ENCODE measurements at places on chromosomes 5 and 9.

GRCh38 chr9:2231829-2232228 is 216.7 kb downstream of the SMARCA2 start:
- no peak for DNase-seq

DNA sequence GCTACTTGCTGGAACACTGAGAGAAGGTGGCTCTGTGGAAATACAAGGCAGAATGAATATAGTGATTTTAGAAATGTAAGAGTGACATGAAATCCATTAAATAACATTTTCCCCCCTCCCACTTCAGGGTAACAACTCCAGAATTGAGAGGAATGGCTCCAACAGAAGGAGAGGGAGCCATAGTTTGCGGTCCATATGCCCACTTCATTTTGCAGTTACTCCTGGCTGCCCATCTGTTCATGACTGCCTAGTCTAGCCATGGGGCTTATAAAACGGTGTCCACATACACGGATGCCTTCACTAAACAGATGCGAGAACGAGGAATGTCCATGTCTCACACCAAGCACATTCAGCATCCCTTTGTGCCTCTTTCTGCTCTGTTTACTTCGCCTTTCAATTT is 186.7 kb downstream of the TMEM38B start:
- DNase-seq, result no peak

GRCh38 chr5:73088026-73088425 is 32.3 kb upstream of the TMEM171 start:
- no peak for DNase-seq

GRCh38 chr5:136098176-136098575 is 34.5 kb upstream of the SMAD5 start:
- no peak for DNase-seq

DNA sequence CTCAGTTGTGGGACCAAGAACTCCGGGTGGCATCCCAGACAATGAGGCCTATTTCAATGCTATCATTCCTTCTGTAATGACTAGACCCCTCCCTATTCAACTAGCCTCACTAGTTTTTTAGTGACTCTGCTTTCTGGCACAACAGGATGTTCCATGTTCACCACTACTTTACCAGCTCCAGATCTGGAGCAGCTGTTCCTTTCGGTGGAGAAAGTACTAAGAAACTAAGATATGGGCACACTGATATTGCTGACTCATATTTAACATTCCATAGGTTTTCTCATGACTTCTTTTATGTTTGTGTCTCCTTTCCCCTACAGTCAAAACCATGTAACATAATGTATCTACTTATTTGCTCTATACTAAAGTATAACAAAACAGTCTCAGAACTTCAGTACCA is 24.1 kb downstream of the IL33 start:
- no peak for DNase-seq

GRCh38 chr5:90312027-90312426 is 97.5 kb downstream of the CETN3 start:
- no peak for DNase-seq

DNA sequence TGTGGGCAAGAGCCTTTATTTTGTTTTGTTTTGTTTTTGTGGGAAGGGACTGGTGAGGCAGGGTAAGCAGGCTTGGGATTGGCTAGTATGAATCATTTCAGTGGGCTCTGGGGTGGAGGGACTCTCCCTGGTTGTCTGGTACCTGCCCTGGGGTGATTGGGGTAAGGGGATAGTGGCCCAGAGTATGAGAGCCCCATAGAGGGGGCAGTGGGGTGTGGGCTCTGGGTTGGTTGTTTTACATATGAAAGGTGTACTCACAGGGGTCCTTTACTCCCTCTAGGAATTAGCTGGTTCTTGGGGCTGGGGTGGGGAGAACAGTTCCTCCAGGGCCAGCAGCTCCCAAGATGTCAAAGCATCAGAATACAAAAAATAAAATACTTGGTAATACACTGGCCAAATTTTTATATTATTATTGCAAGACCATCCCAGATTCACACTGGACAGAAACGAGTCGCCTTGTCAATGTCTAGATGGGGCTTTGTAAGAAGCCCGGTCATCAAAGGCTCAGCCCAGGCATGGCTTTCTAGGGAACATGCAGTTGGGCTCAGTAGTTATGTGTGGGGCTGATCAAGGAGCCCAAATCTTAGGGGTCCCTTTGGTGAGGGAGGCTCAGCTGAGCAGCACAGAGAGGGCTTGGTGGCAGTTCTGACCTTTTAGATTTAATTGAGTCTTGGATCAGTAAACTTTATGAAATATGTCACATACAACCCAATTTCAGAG is 190.5 kb downstream of the NXNL2 start:
- DNase-seq, result no peak

- peak; percentile 70 for DNase-seq
Measured at GRCh38 chr5:143434261-143435209, 31.0 kb upstream of the NR3C1 start.

DNA sequence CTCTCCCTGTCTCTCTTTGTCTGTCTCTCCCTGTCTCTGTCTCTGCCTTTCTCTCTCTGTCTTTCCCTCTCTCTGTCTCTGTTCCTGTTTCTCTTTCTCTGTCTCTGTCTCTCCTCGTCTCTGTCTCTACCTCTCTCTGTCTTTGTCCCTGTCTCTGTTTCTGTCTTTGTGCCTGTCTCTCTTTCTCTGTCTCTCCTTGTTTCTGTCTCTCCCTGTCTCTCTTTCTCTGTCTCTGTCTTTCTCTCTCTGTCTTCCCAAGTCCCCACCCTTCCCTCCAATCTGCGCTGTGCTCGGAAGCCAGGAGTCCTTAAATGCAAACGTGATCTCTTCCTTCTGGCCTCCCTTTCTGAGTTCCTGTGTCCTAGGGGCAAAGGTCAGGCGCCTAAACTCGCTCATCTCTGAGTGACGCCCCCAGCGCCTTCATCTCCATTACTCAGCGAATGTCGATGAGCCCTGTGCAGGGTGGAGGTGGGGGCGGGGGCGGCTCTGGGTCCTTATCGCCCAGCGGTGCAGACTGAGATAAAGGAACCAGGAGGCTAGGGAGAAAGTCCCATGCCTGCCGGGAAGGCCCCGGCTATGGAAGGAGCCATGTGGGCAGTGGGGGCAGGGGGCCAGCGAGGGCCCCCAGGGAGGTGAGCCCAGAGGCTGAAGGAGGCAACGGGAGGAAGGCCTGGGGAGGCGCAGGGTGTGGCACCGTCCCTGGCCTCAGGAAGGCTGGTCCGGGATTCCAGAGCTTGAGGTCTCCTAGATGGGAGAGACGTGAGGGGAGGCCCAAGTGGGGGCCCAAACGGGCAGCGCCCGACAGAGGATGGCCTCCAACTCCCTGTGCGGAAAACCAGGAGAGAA is 1.5 kb upstream of the SLC6A19 start:
- DNase-seq, result no peak

GRCh38 chr9:35407846-35408245 is 82.1 kb upstream of the RUSC2 start:
- peak; percentile 3 for DNase-seq

DNA sequence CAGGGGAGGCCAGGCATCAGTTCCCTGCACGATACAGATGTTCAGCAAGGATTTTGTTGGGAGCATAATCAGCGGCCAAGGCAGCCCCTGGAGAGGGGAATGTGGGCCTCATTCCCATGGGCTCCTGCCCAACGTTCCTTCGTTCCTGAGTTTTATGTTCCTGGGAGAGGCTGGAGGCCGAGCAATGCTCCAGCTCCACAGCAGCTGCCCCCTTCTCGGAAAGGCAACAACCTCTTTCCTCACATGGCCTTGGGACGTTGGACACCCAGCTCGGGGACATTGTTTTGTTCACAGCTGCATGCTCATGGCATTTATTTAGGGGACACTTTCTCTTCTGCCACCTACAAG is 63.8 kb upstream of the COL15A1 start:
- DNase-seq, result no peak

GRCh38 chr5:181189962-181190710 is 14.9 kb downstream of the TRIM7 start:
- DNase-seq, result no peak

DNA sequence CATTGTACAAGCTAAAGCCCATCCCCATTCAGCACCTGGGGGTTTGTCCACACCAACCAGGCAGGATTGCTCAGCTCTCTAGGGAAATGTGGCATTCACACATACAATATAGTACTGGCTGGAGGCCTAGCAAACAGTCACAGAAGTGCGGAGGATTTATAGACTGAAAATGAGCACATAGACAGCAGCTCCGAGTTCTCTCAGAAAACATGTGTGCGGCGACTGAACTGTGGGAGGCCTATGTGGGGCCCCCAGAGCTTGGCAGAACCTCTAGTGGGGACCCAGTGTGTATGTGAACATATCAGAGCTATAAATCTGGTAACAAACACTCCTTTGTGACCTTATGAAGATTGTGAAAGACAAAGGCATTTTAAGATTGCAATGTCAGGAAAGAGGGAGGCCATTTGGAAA is 431.1 kb downstream of the DTWD2 start:
- DNase-seq, result no peak

- no peak for DNase-seq
Measured at GRCh38 chr5:2030131-2030530, 147.4 kb upstream of the IRX4 start.

DNA sequence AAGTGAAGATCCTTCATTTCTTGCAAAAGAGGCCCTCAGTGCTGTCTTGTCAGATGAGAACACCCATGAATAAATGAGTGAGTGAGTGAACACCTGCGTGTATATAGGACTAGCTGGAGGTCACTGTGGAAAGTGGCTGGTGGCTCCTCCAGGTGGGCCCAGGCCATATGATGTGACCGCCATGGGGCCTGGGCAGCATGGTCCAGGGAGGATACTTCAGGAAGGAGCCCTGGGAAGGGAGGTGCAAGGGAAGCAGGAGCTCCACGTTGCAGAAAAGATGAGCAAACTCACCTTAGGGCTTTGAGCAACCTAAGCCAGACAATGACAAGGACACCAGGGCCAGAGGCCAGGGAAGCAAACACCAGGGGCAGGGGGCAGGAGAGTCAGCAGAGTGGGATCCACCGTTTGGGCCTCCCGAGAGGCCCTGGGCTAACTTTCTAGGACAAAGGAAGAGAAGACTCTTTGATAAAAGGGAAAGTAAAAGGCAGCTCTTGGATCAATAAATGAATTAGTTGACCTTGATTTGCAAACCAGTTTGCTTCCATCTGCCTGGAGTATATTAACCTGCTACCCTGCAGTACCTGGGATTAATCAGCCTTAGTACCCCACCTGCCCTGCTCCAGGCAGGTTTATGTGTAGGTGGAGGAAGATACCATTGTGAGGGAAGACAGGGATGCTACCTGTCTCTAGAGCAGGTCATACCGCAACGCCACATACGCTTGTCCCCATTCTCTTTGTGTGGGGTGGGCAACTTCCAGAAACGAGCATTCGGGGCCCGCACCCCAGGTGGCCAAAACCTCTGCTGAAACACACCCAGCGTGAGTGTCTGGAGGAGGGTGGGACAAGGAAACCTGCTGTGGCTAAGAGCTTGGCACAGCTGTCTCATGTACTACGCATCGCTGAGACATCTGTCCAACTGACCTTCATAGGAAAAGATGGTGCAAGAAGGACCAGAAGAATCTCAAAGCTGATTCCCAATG is 51.4 kb upstream of the OLFM1 start:
- no peak for DNase-seq

GRCh38 chr5:171906066-171906570 is 100.3 kb downstream of the FBXW11 start:
- no peak for DNase-seq

DNA sequence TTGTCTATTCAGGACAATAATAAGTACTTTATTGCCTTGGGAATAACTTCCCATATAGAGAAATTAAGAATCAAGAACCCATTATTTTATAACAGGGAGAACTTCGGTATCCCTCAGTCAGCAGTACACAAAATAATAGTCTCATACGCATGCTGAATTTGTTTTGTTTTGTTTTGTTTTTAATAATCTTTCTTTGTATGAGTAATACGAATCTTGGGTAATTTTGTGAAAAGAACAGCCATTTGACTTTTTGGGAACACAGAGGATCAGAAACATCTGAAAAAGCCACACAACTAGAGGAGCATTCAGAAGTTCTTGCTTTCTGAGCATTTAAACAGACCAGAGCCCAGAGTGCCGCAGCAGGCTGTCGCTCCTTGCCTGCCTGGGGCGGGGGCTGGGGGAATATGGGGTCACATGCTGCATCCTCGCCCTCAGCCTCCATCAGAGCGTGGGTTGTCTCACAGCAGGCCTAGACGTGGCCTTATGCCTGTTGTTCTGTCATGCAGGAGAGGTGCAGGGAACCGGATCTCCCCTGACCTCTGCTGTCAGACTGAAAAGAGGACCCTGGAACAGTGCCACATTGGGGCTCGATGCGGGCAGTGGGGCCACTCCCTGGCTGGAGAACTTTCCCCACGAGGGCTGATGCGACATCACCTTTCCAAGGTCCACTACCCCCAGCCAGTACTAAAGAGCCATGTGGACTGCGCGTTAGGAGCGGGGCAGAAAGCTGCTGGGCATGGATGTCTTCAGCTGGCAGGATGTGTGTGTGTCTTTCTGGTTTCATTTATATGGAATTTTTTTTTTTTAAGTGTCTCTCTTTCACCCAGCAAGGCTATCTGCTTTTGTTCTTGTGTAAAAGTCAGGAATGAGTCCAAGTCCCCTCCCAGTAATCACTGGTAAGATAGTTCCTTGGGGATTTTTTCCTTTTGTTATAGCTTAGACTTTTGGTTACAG is 133.4 kb upstream of the OTULINL start:
- DNase-seq, result no peak

GRCh38 chr9:129990269-129991010 is 52.5 kb downstream of the FNBP1 start:
- DNase-seq, result peak; percentile 57

GRCh38 chr5:145887976-145888574 is 15.3 kb upstream of the GRXCR2 start:
- no peak for DNase-seq

- no peak for DNase-seq
Measured at GRCh38 chr9:130362691-130363090, 82.1 kb upstream of the ASS1 start.

GRCh38 chr9:125428060-125428901 is 166.7 kb downstream of the GAPVD1 start:
- DNase-seq, result no peak

GRCh38 chr5:104955479-104955878 is 1392.9 kb upstream of the NUDT12 start:
- no peak for DNase-seq

GRCh38 chr9:112819635-112820496 is 69.3 kb downstream of the SNX30 start:
- DNase-seq, result no peak

- DNase-seq, result no peak
Measured at GRCh38 chr5:81908771-81909170, 63.1 kb upstream of the ATG10 start.

DNA sequence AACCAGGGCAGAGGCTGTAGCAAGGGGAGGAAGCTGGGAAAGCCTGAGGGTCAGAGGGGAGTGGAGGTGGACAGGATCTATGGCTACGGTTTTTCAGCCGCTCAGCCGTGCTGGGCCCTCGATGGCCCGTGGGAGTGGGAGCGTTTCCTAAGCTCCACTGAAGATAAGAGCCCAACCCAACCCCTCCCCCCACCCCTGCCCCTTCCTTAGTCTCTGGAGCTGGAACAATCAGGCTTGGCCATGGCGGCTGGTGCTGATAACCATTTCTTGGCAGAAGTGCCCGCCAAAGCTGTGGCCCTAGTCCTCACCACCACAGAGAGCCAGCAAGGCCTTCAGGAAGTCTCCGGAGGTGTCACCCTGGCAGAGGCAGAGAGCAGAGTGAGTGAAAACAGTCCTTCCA is 20.3 kb upstream of the TNIP1 start:
- no peak for DNase-seq

GRCh38 chr9:130774183-130774582 is 60.9 kb upstream of the ABL1 start:
- DNase-seq, result no peak

- DNase-seq, result no peak
Measured at GRCh38 chr9:73537561-73537960, 385.9 kb downstream of the ANXA1 start.

GRCh38 chr5:54616031-54616430 is 98.5 kb downstream of the SNX18 start:
- no peak for DNase-seq

Data from CD4-positive, alpha-beta T cell treated with Interleukin-4 for 4 hours (primary cell).